Bronchial epithelial cell (primary cell): ENCODE measurements at places on chromosomes 2 and 18. TPM values are rescaled to one million over a fixed set of nuclear protein-coding genes. Genes with fewer than 3 reads are reported as not detected.

CEBPZOS gene
- 7.6 and 16.3 TPM in 2 replicates for total RNA-seq

- no peak for DNase-seq
Measured at GRCh38 chr2:241877989-241878970, 8.8 kb downstream of the RTP5 start.

DNA sequence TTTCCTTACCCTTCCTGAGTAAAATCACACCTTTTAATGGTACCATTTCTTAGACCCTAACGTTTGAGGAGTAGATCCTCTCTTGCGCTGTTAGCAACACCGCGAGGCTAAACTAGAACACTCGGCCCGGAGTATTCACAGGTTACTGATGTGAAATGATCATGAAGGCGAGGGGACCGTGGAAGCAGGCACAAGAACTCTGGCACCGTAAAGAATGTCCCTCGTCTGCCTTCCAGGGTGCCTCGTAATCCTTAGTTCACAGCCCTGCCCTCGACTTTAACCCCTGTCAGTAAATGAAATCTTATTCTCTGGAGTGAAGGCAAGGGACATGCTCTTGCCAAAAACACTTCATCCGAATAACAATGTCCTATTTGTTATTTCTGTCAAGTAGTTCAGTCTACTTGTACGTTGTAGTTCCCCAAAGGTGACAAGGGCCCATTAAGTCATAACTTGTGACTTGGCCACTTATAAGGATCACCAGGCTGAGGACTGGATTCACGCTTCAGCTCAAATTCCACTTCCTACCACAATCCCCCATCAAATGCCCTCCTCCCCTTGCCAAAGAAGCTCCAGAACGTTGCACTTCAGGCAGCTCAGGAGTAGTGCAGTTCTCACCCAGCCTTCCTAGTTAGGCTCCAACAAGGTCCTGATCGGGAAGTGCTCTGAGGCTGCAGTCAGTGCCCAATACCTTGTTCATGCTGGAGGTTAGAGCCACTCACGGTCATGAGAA is 43.3 kb upstream of the ITM2C start:
- DNase-seq, result no peak

CTLA4 gene
- total RNA-seq, result not detected in 2 replicates

DNA sequence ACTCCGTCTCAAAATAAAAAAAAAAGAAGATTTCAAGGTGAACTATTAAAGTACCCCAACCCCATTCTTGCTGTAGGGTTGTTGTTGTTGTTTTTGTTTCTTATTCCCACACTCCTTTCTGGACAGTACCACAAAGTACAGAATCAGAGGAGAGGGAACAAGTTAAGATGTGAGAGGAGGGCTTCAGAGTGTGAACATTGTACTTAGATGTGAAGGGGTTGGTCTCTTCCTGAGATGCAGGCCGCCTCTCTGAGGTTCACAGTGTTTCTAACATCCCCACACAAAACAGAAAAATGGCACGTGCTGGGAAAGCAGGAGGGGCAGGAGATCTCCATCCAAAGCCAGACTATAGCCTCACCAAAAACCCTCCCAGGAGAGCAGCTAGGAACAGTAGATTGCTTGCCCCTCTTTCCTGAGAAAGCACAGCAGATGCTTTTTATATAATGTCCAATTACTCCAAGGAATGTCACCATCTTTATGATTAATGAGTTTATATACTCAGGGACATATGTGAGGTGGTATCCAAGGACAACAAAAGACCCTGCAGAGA is 22.6 kb downstream of the ADD2 start:
- no peak for DNase-seq

NYAP2 gene
- total RNA-seq, result not detected in 2 replicates

GAD1 gene
- total RNA-seq, result 1.3 and 1.7 TPM in 2 replicates

DNA sequence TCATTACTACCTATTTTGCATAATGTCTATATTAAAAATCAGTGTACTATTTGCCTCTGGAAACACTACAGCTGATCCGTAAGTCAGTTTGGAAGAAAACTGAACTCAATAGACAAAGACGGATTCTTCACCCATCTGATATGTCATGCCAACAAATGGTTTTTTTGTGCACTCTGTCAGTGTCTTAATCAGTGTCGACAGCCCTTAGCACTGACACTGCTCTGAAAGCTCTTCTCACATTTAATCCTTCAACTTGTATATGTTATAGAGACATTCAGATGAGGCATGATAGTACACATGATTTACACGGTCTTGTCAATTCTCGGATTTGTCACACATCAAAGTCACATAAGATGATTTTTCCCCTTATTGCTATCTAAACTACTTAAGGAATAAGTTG is 347.5 kb upstream of the GALNT5 start:
- DNase-seq, result no peak

POMC gene
- total RNA-seq, result 0.26 and 0.64 TPM in 2 replicates

GRCh38 chr18:3180325-3180724 is 39.4 kb downstream of the MYOM1 start:
- DNase-seq, result peak; percentile 12

DNA sequence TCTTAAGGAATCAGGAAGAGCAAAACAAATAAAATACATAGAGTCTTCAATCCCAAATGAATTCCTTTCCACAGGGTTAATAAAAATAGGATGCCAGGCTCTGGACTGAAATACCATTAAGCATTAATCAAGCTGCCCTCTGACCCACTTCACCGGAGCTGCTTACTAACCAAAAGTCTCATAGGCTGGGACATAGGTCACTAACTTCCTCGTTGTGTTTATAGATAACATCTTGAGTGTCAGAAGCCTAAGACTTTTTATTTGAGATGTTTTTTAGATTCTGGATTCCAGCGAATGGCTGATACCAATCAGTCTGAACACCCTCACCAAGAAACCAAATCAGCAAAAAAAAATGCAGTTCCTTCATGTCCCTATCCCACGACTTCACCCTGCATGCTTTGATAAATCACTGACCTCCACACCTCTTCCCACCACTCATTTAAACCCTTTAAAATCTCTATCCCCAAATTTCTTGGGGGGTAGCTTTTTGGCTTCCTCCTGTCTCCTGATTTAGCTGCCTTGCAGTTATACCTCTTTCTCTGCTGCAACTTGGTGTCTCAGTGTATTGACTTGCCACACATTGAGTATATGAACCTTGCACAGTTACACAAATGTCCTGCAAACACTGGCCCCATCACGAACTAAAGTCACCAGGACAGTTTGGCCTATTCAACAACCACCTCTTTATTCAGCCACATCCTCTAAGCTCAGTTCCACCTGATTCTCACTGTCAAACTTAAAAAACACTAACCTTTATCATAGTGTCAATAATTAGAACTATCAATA is 399.3 kb downstream of the METTL4 start:
- DNase-seq, result no peak

MATN3 gene
- 0.26 and 1.0 TPM in 2 replicates for total RNA-seq

DNA sequence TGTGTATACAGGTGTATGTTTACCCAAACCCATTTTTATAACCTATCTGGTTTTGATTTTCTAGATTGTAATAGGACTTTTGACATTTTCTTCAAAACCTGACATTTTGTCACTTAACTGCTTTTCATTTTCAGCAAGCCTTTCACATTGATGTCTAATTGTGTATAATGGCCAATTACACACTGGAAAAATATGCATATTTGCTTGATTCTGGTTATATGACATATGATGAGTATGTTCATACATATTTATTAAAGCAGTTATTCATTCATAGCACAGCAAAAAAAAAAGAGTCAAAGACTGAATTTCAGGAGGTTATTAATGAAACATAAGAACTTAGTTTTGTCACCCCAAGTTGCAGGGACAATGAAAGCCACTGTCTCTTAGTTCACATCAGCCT is 307.7 kb upstream of the TNP1 start:
- peak; percentile 53 for DNase-seq

GRCh38 chr2:23429036-23429435 is 44.1 kb downstream of the KLHL29 start:
- DNase-seq, result no peak

GRCh38 chr2:68750592-68751396 is 16.2 kb downstream of the ARHGAP25 start:
- DNase-seq, result no peak

- peak; percentile 55 for DNase-seq
Measured at GRCh38 chr2:12950957-12951656, 234.4 kb downstream of the TRIB2 start.

ZNF396 gene
- total RNA-seq, result 0.79 and 2.6 TPM in 2 replicates

DNA sequence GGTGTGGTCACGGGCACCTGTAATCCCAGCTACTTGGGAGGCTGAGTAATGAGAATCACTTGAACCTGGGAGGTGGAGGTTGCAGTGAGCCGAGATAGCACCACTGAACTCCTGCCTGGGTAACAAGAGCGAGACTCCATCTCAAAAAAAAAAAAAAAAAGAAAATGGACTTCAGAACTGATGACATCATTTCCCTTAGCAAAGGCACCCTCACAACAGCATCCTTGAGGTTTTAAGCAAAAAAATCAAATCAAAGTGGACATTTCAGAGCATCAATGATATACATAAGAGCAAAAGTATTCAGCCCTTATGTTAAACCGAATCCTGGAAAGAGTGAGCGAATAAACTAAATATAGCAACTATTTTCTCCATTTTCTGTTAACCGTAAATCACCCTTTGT is 45.3 kb downstream of the EPB41L3 start:
- no peak for DNase-seq

DNA sequence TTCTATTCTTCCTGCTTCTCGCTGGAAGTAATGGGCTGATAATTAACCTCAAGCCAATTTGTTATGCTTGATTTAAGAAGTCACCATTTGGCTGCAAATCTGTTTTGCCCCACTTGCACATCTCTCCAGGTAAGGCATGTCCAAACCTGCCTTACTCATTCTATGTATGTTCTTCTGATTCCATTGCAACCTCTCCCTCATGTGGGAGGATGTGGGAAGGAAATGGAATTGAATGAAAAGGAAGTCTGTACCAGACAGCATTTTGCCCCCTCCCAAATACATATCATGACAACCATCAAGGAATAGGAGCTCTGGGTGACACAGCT is 131.7 kb downstream of the NRP2 start:
- DNase-seq, result peak; percentile 85

HOXD12 gene
- not detected in 2 replicates for total RNA-seq

DNA sequence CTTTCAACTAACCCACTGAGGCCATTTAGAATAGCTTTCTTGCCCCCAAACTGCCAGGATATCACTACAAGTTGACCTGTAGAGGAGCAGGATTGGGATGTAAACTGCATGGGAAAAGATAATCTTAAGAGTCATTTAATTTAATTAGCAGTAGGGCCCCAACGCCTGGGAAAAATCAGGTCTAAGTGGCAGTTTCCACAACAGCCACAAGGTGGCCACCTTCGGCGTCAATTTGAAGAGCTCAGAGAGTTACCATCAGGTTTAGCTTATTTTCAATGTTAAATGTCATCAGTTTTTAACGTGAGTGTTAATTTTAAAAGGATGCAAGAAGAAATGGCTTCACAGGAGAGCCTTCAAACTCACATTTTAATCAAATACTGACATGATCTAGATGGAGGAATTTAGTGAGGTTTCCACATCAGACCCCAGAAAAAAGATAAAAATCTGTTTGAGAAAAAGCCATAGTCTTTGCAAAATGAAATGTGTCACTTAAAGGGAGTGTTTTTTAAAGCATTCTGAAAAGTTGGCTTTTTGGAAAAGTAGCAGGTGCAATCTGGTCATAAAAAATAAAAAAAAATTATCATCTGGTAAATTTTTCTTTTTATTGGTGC is 77.3 kb upstream of the UPP2 start:
- peak; percentile 48 for DNase-seq

ALK gene
- not detected in 2 replicates for total RNA-seq

FAM117B gene
- total RNA-seq, result 2.6 TPM in 2 replicates

GRCh38 chr2:52342458-52342857 is 1310.5 kb upstream of the NRXN1 start:
- DNase-seq, result no peak

DNA sequence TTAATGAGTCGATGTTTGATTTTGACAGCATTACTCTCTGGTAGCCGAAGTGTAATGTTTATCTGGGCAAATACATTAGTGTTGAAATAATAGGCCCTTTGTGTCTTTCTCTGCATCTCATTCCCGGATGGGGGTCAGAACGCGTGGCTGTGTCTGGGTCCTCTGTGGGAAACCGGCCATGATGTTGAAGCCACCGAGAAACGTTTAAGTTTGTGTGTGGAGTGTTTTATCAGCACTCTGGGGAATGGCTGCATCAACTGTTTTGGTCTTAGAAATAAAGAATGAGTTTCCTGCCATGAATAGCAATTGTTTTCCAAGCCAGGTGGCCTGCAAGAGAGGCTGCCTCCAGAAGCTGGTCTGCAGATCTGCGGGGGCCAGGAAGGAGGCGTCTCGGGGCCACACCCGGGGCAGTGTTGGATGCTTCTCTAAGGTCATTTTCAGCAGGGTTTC is 69.7 kb downstream of the RNF144A start:
- DNase-seq, result no peak
